ENCODE measurements at places on chromosomes 6 and 20. TPM values are rescaled to one million over a fixed set of nuclear protein-coding genes. Genes with fewer than 3 reads are reported as not detected.

DNA sequence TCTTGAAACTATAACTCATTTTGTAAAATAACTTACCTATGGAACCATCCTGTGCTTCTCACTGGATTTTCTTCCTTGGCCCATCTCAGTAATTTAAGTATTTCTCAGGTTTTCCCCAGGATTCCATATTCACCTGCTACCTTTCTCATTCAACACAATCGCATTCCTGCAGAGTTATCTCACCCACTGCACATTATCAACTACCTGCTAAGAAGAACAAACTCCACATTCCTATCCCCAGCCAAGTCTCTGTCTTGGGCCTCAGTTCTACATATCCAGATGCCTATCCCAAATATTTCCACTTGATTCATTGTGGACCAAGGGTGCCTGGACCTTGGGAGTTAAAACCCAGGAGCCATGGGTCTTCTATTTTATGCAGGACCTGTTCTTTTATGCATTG is 60.2 kb upstream of the KCNQ5 start:
- H3K4me1 ChIP-seq = no peaks in the 10 kb centered on the region
- no peaks in the 10 kb centered on the region for H3K27me3 ChIP-seq
- no peak overlapping the region for H3K4me3 ChIP-seq
- no peak overlapping the region for H3K27ac ChIP-seq
- no peak for DNase-seq
- no peaks in the 10 kb centered on the region for H3K36me3 ChIP-seq

Gene IL17F
- total RNA-seq = not detected

DNA sequence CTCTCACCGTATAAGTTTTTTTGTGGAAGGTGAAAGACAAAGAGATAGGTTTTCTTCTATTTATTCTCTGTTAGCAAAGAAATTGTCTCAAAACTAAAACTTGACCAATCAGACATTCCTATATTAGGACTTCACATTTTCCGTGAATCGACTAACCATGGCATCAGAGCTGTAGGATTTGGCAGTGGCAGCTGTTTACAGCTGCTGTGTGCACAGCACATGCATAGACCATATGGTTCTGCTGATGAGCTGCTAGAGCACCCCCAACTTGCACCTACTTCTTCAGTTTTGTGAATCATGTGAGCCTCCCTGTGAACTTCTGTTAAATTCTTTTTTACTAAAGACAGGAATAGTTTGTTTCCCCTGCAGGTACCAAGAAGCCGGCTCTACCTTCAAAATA is 157.9 kb downstream of the RFX6 start:
- H3K36me3 ChIP-seq = no peaks in the 10 kb centered on the region
- no peaks in the 10 kb centered on the region for H3K4me1 ChIP-seq
- H3K27ac ChIP-seq = no peak overlapping the region
- no peak for DNase-seq
- H3K4me3 ChIP-seq = no peak overlapping the region

- no peak overlapping the region for H3K4me3 ChIP-seq
- peaks cover 10% of the 10 kb centered on the region for H3K4me1 ChIP-seq
- DNase-seq = no peak
- H3K27ac ChIP-seq = no peak overlapping the region
- no peaks in the 10 kb centered on the region for H3K27me3 ChIP-seq
Observed at GRCh38 chr6:127290391-127291265, 24.0 kb downstream of the RNF146 start.

Gene C2
- 9.4 TPM for total RNA-seq

Gene TREML1
- not detected for total RNA-seq

Gene LPA
- total RNA-seq = 0.55 TPM

DNA sequence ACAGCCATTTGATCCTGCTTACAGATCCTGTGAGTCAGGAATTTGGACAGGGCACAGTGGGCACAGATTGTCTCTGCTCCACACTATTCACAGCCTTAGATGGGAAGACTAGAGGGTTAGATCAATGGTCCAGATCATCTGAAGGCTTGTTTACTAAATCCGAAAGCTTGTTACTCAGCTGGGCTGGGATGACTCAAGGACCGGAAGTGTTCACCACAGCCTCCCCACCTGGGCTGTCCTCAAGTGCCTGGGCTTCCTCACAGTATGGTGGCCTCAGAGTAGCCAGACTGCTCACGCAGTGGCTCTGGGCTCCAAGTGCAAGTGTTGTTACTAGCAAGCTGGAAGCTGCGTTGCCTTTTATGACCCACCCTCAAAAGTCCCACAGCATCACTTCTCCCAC is 75.4 kb upstream of the INSM1 start:
- H3K27me3 ChIP-seq = no peaks in the 10 kb centered on the region
- no peak overlapping the region for H3K27ac ChIP-seq
- no peaks in the 10 kb centered on the region for H3K36me3 ChIP-seq
- H3K4me1 ChIP-seq = no peaks in the 10 kb centered on the region
- H3K4me3 ChIP-seq = no peak overlapping the region

DNA sequence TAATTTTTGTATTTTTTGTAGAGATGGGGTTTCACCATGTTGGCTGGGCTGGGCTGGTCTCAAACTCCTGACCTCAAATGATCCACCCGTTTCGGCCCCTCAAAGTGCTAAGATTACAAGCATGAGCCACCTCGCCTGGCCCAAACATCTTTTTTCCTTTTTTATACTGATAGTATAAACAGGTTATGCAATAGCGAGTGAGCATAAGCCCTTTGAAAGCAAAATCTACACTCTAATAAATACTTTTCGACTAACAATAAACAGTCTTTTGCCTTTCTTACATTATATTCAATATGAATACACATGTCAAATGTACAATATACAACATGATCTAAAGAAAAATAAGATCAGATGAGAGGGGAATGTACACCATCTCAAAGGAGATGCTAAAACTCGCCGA is 38.7 kb downstream of the KIF13A start:
- no peak overlapping the region for H3K4me3 ChIP-seq
- no peak overlapping the region for H3K27ac ChIP-seq
- no peaks in the 10 kb centered on the region for H3K36me3 ChIP-seq
- DNase-seq = no peak
- H3K4me1 ChIP-seq = peaks cover 29% of the 10 kb centered on the region
- H3K27me3 ChIP-seq = no peaks in the 10 kb centered on the region

Gene SLC22A16
- not detected for total RNA-seq

DNA sequence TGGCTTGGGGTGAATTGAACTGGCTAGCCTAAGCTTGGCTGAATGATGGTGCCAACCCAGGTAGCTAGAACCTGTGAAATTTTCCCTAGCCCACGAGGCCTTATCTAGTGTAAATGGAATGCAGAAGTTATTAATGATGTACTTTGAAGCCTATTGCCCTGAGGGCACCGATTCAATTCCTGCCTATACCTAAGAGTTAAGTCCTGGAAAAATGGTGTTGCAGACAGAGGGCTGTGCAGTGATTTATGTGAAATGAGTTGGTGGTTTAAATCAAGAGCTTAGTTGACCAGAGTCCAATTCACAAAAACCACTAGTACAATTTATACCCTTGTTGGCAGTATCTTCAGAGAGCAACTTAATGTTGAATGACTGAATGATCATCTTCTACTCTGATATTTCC is 373.8 kb upstream of the JAG1 start:
- no peak overlapping the region for H3K4me3 ChIP-seq
- DNase-seq = no peak

DNA sequence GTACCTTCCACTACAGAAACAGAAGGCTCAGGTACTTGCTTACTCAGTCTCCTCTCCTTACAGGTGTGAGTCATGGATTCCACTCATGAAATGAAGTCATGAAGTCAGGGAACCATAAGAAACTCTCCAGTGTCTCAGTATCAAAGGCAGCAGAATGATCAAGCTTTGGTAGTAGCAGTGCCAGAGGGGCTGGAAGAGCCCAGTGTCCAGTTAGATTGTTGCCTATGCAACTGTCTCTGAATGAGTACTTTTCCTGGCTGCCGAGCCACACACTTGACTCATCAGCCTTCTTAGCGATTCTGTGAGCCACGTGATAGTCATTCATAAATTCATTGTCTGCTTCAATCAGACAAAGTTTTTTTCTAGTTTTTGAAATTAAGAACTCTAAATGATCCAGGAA is 52.2 kb upstream of the DTNBP1 start:
- H3K36me3 ChIP-seq = no peaks in the 10 kb centered on the region
- DNase-seq = no peak
- no peaks in the 10 kb centered on the region for H3K4me1 ChIP-seq
- no peak overlapping the region for H3K27ac ChIP-seq
- H3K27me3 ChIP-seq = no peaks in the 10 kb centered on the region
- H3K4me3 ChIP-seq = no peak overlapping the region
